ENCODE measurements at places on chromosomes 7 and 10.

- DNase-seq, result peak; percentile 86
Observed at GRCh38 chr7:144384071-144384470, 19.4 kb downstream of the NOBOX start.

- no peak for DNase-seq
Observed at GRCh38 chr7:71133232-71133622, 1.3 kb downstream of the GALNT17 start.

DNA sequence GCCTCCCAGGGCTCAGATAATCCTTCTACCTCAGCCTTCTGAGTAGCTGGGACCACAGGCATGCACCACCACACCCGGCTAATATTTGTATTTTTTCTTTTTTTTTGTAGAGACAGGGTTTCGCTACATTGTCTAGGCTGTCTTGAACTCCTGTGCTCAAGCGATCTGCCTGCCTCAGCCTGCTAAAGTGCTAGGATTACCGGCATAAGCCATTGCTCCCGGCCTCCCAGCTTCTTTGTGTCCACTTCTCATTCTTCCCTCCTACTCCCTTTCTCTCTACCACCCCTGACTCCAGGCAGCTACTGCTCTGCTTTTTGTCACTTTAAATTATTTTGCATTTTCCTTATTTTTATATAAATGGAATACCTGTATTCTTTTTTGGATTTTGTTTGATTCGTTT, 83.4 kb downstream of the PALS2 start:
- DNase-seq, result no peak

DNA sequence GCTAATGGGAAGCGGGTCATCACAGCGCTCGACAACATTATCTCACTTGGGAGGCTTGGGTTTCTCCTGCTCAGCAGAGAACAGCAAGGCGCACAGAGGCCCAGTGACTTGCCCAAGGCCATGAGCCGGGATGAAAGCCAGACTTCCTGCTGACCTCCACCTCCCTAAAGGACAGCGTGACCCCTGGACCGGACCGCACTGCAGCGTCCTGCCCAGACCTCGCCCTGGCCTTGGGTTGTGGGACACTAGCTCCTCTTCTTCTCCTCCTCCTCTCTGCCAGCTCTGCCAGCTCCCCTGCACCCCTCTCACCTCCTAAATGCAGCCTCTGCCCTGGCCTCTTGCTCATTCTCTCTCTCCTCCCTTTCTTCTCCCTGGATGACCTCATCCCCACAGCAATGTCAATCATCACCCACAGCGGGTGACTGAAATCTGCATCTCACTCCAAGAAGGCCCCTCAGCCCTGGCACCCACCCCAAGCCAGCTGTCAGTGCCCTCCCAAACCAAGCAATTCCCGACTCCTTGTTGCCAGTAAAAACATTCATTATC, 19.4 kb downstream of the SPOCK2 start:
- peak; percentile 33 for DNase-seq

DNA sequence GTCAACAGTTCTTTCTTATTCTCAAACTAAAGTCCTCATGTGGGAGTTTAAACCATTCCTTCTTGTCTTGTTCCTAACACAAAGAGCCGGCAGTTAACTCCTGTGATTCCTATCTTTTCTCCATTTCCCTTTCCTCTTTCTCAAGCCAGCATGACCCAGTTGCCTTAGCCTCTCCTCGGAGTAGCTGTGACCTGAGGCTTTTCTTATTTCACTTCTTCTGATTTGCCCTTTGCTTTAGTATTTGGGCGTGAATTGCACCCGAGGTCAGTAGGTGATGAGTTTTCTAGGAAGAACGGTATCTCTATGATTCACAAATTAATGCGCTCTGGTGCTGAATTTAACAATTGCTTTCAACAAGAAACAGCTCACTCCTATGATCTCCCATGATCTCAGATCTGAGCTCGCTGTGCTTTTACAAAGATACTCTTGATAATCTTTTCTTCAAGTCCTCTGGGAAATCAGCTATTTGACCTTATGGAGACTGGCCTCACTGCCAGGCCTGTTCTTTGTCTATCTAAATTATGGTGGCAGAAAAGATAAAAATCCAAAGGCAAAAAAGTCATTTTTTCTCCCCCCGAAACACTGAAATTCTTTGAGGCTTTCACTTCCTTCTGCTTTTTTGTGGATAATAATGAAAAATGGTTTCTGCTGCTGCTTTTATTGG, 184.6 kb downstream of the JCAD start:
- no peak for DNase-seq

DNA sequence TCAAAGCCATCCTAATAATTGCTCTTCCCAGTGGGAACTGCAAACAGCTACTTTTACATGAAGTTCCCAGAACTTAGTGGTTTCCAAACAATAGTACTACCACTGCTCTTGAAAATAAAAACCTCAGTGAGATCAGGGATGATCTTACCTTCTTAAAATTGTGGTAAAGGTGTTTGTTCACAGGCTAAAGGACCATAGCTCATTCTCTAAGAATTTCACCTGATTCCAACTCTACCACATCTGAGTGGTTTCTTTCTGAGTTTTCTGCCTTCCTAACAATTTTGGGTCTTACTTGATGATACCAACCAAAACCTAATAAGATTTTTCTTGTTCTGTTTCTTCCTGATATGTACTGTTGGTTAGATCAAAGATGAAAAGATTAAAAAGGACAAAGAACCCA, 45.6 kb upstream of the AGBL3 start:
- no peak for DNase-seq

DNA sequence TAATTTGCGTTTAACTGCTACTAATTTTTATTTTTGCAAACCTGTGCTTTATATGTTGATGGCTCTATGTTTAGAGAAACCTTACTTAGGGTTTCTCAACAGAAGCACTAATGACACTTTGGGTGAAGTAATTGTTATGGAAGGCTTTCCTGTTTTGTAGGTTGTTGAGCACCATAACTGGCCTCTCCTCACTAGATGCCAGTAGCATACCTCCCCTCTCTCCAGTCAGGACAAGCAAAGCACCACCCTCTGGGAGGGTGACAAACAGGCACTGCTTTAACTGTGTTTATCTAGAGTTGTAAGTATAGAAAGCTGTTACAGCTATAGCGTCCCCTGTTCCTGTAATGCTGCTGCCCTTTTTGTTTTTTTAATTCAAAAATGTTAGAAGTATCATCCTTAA, 60.9 kb downstream of the WAC start:
- no peak for DNase-seq

- no peak for DNase-seq
Observed at GRCh38 chr10:76774987-76775603, 862.5 kb downstream of the KCNMA1 start.

Measured in M059J (cell line).